ENCODE measurements at places on chromosomes 13 and 19.

DNA sequence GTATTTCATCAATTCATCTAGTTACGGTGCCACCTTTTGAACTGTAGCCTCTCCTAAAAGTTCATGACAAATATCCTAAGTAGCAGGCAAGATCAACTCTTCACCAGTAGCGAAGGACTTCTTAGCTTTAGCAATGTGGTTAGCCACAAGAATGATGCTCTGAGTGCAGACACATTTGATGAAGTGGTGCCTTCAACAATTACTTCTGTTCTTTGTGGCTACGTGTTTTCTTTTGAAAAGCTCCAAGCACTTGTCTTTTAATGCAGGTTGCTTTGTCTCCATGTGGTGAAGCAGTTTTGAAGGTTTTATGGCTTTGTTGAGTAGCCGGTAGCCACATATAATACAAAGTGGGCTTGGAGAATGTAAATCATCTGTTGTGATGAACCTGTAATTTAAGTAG, 194.7 kb downstream of the B3GLCT start:
- no peak for DNase-seq

DNA sequence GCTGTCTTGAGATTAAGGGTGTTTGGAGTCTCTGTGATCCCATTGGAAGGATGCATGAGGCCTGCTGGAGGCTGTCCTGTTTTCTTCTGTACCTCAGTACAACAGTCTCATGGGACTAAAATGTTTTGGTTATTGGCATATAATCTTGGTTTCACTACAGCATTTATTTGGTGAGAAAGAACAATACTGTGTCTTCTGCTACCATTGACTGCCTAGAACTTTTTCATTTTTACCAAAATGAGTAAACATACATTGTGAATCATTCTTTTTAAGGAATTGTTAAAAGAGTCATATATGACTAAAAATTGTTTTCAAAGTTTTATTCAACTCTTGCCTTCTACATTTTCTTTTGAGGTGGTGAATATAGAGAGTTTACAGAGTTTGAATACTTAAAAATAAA, 459.8 kb downstream of the GPC6 start:
- no peak for DNase-seq

GRCh38 chr19:35254341-35255297, 5.8 kb downstream of the LSR start:
- DNase-seq, result no peak

DNA sequence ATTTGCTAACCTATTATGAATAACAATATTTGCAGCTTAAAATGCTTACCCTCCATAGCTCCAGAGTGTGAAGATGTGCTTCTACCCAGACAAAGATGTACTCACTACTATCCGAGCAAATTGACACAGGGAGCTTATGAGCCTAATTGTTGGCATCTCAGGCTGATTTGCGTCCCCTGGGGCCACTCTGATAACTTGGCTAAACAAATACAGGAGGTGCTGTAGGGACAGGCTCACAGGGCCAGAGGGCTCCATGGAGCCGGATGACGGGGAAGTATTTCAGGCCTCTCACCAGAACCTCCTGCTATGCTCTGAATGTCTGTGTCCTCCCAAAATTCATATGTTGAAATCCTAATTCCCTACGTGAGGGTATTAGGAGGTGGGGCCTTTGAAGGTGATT, 26.7 kb upstream of the C19orf12 start:
- no peak for DNase-seq

DNA sequence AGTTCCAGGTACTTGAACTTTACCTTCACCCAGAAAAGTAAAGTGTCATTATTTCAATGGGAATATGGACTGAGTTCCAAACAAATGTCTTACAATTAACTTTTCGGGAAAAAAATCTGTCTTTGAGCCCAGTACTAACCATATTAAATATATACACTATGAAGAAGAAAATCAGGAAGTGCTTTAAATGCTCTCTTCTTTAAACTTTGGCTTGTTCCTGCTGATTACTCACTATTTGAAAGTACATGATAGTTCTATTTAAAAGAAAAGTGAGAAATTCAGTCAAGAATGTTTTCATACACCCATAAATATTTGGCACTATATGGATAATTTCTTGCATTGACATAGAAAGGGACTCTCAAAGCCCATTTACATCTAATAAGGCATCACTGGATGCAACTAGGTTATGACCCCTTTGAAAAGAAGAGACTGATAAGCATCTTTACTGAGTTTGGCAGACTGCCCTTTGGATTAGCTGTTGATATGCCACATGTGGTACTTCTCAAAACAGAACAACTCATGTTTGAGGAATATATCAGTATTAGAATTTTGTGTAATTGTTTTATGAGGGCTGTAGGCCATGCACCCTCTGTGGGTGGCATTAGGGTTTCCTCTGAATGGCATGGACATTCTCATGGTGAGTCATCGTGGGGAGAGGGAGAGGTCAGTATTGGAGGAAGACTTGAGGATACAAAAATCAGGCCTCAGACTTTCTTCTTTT, 25.0 kb upstream of the VWA8 start:
- no peak for DNase-seq

GRCh38 chr19:29117926-29118325, 95.0 kb downstream of the UQCRFS1 start:
- DNase-seq, result no peak

- no peak for DNase-seq
These were observed 75.9 kb downstream of the ANKRD10 start for GRCh38 chr13:110838867-110839538.
